ENCODE measurements at places on chromosomes 11 and 22.

DNA sequence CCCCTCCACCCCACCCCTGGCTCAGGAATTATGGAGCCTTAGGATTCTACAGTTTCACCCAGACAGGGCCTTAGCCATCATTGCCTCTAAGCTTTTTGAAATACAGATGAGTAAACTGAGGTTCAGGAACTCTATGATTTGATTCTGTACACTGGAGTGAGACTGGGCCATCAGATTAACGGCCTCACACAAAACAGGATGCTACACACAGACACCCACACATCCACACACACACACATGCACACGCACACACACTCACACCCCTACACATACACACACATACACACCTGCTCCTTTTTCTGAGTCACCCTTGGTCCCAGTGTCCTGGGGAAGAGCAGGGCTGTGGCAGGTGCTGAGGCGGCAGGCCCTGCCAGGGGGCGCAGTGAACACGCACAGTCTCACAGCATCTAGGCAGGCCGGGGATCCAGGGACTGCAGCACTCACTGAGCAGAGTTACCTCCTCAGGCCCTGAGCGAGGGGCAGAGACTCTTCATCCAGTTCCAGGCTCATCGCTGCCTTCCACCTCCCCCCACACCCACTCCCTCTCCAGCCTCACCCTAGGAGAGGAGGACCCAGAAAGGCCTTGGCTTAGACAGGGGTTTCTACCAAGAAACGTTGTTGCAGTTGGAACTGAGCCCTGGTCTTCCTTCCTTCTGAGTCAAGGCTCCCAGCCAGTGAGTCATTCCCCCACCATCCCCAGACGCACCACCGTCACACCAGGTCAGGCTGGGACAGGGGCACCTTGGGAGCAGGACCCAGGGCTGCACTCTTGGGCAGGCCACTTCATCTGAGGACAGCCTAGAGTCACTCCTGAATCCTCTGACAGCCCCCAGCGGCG, 89.8 kb upstream of the PARVA start:
- no peak for DNase-seq

- peak; percentile 71 for DNase-seq
Measured at GRCh38 chr22:38034278-38034882, 22.8 kb upstream of the PICK1 start.

DNA sequence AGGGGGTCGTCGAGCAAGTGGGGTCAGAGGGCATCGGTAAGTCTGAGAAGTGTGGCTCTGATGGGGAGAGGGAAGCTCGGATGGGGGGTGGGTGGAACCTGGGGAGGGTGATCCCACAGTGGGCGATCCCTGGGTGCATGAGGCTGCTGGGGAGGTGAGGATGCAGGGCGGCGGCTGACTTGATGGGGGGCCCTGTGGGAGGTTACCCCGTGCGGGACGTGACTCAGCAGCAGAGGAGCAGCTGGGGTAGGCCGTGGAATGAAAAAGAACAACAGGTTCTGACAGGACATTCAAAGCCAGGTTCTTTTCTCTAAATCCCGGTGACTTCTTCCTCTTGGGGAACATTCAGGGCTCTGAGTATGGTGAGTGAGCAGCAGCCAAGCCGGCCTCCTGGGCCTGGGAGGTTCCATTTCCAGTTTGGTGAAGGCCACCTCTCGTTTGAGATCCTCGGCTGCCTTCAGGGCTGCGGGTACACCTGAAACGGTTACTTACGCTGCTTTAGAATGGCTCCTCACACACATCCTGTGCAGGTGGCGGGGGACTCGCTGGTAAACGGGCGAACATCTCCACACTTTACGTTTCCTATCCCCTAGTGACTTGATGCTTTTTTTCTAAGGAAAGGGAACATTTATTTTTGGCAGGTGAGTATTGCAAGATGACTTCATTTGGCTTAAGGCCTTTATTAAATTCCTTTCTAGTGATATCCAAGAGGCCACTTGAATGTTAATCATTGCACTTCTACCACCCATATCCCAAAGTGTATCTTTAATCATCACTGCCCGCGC, 278.2 kb downstream of the TBC1D22A start:
- no peak for DNase-seq

DNA sequence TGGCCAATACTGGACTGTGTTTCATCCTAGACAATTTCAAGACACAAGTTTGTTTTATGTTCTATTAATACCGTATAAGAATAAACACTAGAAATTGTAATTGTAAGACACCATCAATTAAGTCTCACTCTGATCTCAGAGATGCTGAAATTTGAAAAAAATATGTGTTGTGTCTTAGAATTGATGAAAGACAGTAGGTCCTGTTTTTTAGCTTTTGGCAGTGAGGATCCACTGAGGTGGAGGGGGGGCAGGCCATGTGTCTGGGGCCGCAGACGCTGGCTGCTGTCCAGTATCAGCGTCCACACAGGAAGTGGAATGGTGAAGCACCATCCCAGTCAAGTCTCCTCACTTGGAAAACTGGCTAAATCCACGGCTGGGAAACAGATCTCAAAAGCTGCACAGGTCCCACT, 22.5 kb upstream of the ALG8 start:
- peak; percentile 49 for DNase-seq

DNA sequence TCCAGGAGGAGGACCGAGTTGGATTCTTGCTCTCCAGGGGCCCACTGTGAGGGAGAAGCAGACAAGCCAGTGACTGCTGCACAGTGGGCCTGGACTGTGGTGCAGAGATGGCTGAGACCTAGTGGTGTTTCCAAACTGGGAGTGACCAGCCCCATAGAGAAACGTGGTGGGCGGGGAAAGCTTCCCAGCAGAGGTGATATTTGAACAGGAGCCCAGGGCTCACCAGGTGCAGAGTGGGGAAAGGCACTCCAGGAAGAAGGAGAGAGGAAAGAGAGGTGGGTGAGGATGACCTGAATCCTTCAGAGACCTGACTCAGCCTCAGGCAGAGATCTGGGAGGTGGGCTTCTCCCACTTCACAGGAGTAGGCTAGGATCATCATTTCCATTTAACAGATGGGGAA, 52.1 kb upstream of the RASD2 start:
- no peak for DNase-seq

GRCh38 chr22:44462246-44463010, 35.6 kb downstream of the RTL6 start:
- no peak for DNase-seq

- DNase-seq: peak; percentile 40
Measured at GRCh38 chr11:65209711-65210360, 28.1 kb downstream of the CAPN1 start.

GRCh38 chr11:85423316-85423715, 203.8 kb downstream of the DLG2 start:
- DNase-seq: no peak

DNA sequence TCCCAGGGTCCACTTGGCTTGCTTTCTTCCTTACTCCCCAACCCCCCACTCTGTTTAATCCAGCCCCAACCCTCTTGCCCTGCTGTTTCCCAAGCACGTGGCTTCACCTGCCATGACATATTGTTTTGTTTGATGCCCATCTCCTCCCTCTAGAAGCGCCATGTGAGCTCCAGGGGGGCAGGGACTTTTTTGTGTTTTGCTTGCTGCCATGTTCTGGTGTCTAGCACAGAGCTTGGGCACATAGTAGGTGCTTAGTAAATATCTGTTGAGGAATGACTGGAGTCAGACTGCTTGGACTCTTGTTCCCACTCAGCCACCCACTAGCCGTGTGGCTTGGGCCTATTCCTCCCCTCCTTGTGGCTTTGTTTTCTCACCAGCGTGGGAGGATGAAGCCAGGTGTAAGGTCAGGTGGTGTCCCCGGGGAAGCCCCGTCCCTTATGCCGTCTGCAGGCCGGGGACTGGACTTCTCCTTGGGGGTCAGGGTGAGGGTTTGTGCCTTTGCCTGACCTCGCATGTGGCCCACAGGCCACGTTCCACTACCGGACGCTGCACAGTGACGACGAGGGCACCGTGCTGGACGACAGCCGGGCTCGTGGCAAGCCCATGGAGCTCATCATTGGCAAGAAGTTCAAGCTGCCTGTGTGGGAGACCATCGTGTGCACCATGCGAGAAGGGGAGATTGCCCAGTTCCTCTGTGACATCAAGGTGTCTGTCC, 3.8 kb downstream of the AIP start:
- no peak for DNase-seq

- no peak for DNase-seq
Measured at GRCh38 chr11:121415856-121416255, 36.3 kb upstream of the SORL1 start.

DNA sequence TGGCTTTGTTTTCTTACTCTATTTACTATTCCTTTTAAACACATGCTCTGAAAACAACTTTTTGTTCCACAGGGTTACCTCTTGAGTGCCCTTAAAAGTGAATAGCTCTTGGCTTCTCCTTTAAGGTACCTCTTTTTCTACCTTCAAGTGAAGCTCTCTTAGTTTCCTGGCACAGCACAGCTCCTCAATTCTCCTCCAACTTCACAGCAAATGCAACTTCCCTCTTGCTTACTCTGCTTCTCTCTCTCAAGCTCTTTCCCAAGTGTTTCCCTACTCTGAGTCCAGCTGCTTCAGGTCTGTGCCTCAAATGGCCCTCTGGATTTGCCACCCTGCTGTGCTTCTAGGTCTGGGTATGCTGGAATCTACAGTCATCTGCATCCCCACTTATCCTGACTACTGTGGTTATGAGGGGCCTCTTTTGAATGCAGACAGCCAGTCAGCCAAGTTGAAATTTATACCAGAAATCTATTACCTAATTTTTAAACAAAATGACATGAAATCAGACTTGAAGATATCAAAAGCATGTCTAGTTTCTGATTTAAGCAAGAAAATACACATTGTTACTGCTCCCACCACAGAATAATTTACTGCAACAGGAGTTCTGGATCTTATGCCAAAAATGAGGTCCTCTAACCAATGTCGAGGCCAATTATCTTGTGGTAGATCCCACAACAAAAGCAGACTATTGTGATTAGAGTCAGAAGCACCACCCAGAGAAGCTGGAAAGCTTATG, 371.1 kb downstream of the SOX6 start:
- no peak for DNase-seq

- no peak for DNase-seq
Measured at GRCh38 chr11:65184146-65184545, 2.4 kb downstream of the CAPN1 start.

DNA sequence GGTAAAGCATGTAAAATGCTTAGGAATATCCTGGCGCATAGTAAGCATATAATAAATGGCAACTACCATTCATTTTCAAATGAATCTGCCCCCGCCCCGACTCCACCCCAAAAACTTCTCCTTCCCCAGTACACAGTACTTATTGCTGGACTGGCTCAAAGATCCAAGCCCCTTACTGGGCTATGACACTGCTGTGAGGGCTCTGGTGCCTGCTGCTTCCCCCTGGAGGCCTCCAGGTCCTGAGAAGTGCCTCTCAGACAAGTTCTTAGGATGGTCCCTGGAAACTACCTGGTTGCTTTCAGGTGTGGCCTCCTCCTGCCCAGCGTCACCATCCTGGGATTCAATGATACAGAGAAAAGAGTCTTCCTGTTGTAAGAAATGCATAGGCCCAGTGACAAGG, 190.6 kb upstream of the NTM start:
- DNase-seq: no peak

DNA sequence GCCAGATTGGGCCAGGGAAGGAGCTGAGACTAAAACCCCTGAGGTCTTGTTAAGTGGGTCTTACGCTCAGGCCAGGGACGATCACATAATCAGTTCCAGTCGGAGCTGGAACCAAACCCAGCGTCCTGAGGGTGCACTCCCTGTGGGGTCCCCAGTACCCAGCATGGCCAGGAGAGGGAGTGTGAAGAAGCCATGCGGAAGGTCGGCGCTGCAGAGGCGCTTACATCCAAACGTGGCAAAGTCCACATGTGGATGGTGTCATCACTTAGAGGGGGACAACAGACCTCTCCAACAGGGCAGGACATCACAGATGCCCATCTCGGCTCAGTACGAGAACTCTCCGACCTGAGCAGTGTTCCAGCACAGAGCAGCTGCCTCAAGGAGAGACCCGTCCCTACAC, 8.3 kb downstream of the ATP5MGL start:
- DNase-seq: no peak

GRCh38 chr11:73536961-73537360, 61.0 kb downstream of the FAM168A start:
- no peak for DNase-seq

DNA sequence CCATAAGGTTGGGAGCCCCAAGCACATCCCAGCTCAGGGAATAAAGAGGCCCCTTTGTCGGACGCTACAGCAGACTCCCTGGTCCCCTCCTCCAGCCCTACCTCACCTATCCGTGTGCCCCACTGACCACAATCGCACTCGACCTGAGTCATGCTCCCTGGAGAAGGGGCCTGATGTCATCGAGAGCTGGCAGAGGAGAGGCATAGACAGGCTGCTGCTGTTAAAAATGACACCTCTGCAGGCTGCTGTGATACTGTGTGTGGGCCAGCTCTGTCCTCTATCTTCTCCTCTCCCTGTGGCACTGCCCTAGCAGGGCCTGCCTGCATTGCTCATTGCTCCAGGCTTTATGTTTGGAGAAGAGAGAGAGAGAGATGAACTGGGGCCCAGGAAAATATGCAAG, 123.4 kb upstream of the SYT13 start:
- DNase-seq: no peak

GRCh38 chr11:74465291-74465708, 2.0 kb downstream of the KCNE3 start:
- peak; percentile 23 for DNase-seq

DNA sequence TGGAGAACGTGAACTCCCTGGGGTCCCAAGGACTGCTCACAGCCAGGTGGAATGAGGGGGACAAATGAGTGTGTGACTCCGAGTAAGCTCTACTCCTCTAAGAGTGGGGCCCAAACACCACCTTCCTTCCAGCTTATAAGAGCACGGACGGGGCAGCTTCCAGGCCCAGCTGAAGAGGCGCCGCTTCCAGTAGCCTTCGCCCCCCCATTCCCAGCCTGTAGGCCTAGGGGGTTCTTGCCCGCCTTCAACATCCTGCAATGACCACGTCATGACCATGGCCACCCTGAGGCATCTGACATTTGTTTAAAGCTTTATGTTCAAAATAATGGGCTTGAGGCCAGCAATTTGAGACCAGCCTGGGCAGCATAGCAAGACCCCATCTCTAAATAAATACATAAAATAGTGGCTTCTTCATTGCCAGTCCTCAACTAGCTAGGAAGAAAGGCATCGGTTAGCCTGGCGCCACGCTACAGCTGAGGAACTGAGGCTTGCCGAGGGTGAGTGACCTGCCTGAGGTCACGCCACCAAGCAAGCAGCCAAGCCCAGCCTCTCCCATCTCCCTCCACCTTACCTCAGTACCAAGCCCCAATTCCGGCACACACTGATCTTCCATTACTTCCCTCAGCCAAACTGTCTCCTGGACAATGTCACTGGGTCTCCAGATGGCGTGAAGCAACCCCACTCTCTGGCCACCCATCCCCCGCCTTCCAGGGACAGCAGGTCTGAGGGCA, 7.8 kb upstream of the TNFRSF13C start:
- no peak for DNase-seq

DNA sequence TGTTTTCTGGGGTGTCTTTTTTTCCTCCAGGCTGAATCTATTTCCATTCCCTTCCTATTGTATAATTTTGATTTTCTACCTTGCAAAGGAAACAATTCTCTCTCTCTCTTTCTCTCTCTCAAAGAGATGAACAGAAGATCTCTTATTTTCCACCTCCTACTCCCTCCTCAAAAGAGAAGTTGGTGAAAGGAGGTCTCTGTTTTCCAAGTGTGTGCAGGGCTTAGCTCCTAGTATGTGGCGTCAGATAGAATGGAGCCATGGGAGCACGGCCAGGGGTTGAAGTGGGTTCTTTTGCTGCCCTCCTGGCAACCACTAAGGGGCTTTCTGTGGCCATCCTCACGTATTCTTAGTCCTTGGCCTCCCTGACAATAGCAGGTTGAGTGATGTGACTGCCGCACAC, 480 bp downstream of the TRIM34 start:
- DNase-seq: no peak
